Stimulated activated CD8-positive, alpha-beta memory T cell treated with anti-CD3 and anti-CD28 coated beads, Interleukin-4, amount 100 ng/mL, for 24 hours (primary cell): ENCODE measurements at places on chromosomes 1 and 21.
A peak's percentile ranks its signal among the peaks of the same experiment; 100 is the strongest.

DNA sequence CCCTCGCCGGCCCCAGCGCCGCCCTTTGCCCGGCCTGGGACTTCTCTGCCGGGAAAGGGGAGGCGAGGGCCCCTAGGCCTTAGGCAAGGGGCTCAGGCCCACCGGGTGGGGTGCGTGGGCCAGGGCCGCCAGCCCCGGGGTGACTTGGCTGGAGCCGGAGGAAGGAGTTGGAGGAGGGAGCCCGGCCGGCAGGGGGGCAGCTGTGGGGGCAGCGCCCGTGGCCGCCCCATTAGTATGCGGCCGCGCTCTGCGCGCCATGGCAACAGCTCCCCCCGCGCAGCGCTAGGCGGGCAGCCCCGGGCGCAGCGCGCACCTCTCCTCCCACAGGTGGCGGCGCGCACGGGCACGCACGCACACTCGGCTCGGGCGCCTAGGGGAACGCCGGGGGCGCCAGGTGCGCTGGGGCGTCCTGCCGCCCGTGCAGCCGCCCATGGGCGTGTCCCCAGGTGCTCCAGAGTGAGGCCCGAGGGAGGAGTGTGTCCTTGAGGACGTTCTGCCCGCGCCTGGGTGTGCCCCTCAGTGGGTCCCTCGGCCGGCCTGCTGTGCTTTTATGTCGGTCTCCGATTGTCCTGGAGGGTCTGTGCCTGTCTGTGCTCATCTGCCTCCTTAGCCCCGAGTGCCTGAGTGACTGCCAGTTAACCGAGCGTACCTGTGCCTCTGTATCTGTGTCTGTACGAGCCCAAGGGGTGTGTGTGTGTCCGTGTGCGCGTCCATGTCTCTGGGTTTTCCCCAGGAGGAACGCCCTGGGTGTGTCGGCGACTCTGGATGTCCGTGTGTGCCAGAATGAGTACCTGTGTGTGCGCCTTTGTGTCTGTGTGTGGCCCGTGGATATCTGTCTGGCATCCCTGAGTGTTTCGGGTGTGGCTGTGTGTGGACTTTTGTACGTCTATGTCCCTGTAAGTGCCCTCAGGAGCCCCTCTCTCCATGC lies 38.2 kb upstream of the WASF2 start:
- peak; percentile 35 for DNase-seq

GRCh38 chr1:4673494-4673893 lies 19.1 kb downstream of the AJAP1 start:
- no peak for DNase-seq

GRCh38 chr21:38343691-38344090 lies 86.9 kb downstream of the KCNJ15 start:
- no peak for DNase-seq

DNA sequence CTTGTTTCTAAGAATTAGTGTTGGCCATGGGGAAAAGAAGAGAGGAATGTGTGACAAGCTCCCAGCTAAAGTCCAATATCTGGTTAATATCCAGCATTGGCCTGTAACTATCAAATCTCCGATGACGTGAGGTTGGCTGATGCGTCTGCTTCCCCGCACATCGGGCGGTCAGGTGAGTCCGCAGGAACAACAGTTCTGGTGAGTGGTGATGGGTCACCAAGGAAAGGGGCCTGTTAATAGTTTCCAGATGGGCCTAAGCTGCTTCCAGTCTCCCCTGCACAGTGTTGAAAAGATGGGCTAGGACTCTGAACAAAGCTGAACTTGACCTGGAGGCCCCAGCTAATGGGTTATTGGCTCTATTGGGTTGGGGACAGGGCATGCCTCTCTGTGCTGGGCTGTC lies 193.1 kb upstream of the EDN2 start:
- DNase-seq: no peak

- no peak for DNase-seq
Measured at GRCh38 chr1:94745742-94746141, 74.4 kb upstream of the SLC44A3 start.

DNA sequence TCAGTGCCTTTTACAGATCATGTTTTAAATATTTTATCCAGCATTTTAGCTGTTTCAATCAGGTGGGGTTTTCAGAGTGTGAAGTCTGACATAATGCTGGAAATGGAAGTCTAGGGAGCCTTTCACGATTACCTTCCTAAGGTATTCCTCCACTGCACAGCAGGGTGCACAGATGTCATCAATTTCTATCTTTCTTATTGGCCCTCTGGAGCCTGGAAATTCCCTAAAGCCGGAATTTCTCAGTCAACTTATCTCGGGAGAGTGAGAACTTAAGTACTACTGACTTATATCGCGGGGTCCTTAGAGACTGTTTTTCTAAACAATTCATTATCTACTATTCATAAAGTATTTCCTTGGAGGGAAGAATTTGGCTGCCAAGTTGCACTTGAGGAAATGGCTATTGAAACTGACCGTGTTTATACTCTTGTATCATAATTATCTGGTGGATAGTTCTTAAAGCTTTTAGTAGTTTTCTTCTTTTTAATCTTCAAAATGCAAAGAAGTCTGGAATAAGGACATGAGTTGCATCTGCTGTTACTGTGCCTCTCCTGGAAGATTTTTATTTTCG lies 311.8 kb upstream of the B3GALT2 start:
- DNase-seq: no peak

- DNase-seq: no peak
Measured at GRCh38 chr21:38327984-38328383, 71.2 kb downstream of the KCNJ15 start.

DNA sequence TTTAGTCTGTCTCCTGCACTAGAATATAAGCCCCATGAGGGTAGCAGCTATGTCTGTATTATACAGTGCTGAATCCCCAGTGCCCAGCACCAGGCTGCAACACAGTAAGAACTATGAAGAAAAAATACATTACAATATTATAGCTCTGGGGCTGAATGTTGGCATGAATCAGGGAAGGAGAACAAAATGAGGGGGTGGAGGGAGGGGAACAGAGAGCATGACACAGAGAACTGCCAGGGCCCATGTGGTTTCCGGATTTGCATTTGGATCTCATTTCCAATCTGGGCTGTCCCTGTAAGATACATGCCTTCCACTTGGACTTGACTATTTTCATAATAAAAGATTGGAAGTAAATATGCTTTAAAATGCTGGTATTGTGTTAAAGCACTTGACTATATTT lies 35.8 kb downstream of the C1orf198 start:
- no peak for DNase-seq

- no peak for DNase-seq
Measured at GRCh38 chr1:156924478-156925153, 4.2 kb downstream of the LRRC71 start.

- no peak for DNase-seq
Measured at GRCh38 chr1:21514245-21514644, 5.0 kb downstream of the ALPL start.

- peak; percentile 21 for DNase-seq
Measured at GRCh38 chr1:226457307-226457712, 49.4 kb upstream of the PARP1 start.

DNA sequence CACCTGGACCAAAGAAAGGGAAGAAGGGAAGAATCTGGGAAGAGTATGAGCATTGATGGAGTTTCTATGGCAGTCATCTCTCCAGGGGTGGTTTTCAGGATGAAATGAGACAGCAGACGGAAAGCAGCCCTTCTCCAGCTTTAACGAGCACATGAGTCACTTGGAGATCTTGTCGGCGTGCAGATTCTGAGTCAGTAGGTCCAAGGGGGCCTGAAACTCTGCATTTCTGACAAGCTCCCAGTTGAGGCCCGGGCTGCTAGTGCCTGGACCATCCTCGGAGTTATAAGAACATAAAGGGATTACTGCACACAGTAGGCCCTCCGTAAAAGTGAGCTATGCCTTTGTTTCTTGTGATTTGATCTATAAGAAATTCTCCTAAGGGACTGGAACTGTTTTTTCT lies 17.6 kb downstream of the HSPG2 start:
- no peak for DNase-seq

DNA sequence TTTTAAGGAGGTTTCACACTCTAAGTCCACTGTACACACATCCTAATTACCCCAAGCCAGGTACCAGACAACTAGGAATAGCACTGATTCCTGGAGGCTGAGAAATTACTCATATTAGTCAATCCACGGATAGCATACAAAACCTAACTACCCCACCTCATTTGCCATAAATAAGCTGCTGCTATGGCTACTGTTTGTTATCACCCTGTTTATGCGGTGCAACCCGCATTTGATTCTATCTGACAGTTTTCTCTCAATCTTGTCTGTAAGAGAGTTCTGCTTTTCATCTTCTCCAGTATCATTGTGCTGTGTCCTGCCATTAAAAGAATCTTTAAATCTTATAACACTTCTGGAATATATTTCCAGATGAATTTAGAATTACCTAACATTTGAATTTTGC lies 1496.5 kb downstream of the PLA2G4A start:
- no peak for DNase-seq

DNA sequence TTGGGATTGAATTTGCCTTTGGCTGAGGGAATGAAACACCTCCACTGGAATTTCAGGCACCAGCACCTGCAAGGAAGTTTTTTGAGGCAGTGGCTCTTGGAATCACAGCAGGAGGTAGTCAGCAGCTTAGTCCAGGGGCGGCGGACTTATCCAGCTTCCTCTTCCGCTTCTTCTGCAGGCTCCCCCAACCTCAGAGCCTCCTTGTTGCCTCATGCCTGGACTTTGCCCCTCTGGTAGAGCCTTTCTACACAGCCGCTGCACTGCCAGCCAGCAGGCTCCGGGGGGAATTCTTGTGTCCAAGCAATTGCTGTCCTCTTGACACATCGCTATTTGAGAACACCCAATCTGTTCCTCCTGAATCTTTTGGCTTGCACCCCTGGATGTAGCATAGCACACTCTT lies 4.4 kb upstream of the RHEX start:
- no peak for DNase-seq
